Activated CD4-positive, alpha-beta T cell treated with anti-CD3 and anti-CD28 coated beads, Interleukin-2, amount 10 ng/mL, durations not matched to agents 7 days and 5 days (primary cell): ENCODE measurements at places on chromosomes 5 and 9. TPM values are rescaled to one million over a fixed set of nuclear protein-coding genes. Genes with fewer than 3 reads are reported as not detected.
A peak's percentile ranks its signal among the peaks of the same experiment; 100 is the strongest.

DNA sequence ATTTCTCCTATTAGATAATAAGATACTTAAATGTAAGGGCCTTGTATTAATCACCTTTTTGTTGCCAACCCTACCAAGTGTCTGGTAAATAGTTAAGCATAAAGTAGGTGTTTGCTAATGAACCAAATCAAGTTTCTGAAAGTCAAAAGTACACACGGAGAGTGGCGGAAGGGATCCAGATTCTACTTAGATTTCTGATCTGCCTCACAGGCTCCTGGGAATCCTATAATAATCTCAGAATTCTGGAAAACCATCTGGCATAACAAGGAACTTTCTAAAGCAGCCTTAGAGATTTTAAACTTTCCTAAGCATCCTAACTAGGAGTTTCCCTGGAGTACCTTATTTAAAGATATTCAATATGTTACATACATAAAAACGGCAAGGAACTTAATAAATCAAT, 363.2 kb upstream of the SMC2 start:
- H3K27ac ChIP-seq = no peak overlapping the region
- no peaks in the 10 kb centered on the region for H3K36me3 ChIP-seq

GRCh38 chr9:110106661-110107060, 101.3 kb downstream of the C9orf152 start:
- no peak overlapping the region for H3K4me3 ChIP-seq
- peaks cover 17% of the 10 kb centered on the region for H3K4me1 ChIP-seq
- no peaks in the 10 kb centered on the region for H3K27me3 ChIP-seq

Gene PAEP
- total RNA-seq = not detected

- H3K4me3 ChIP-seq = no peak overlapping the region
- no peak overlapping the region for H3K27ac ChIP-seq
- DNase-seq = peak; percentile 8
Measured at GRCh38 chr9:72635197-72635596, 113.8 kb downstream of the TMC1 start.

DNA sequence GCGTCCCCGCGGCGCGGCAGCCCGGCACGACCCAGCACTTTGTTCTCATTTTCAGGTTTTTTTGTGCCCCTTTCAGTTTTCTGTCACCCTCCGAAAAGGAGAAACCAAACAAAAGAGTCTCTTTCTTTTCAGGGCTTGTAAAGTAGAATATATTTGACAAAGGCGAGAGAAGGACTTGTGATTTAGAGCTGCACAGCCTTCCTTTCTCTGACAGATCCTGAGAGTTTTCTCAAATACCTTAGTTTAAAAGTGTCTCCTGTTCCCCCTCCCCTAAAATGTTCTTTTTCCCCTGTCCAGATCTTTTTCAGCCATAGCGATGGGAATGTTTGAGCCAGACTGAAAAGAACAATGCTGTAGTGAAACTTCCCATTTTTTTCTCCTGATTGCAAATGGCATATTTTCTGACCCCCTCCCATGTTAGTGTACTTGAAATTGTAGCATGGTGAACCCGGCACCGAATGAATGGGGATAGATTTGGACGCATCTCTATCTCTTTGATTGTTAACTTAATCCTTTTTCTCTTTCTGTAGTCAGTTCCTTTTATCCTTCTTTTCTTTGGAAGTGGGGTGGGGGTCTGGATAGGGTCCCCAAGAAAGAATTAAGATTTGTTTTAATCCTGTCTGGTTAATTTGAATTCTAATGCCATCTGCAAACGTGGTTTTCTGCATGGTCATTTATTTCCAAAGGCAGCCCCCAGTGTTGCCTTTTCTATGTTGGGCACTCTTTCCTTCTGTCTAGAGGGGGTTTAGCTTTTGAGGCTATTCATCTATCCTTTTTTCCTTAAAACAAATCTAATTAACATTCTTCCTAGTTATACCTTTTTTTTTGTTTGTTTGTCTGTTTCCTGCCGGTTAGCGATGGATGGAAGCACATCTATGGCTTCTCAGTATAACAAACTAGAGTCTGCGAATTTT, 2.2 kb downstream of the ZSWIM6 start:
- peaks cover 21% of the 10 kb centered on the region for H3K4me1 ChIP-seq
- peak overlapping the region; percentile 70 for H3K4me3 ChIP-seq
- peaks cover 7% of the 10 kb centered on the region for H3K36me3 ChIP-seq
- no peak overlapping the region for H3K27ac ChIP-seq
- no peak for DNase-seq
- H3K27me3 ChIP-seq = peaks cover 31% of the 10 kb centered on the region

- no peak for DNase-seq
- H3K4me3 ChIP-seq = no peak overlapping the region
- H3K36me3 ChIP-seq = peaks cover 4% of the 10 kb centered on the region
- H3K27ac ChIP-seq = no peak overlapping the region
- no peaks in the 10 kb centered on the region for H3K27me3 ChIP-seq
- no peaks in the 10 kb centered on the region for H3K4me1 ChIP-seq
Measured at GRCh38 chr5:74526111-74526510, 114.4 kb downstream of the ENC1 start.

GRCh38 chr5:167413506-167413905, 877.9 kb upstream of the WWC1 start:
- no peak overlapping the region for H3K27ac ChIP-seq
- no peak overlapping the region for H3K4me3 ChIP-seq
- no peaks in the 10 kb centered on the region for H3K27me3 ChIP-seq
- DNase-seq = no peak

DNA sequence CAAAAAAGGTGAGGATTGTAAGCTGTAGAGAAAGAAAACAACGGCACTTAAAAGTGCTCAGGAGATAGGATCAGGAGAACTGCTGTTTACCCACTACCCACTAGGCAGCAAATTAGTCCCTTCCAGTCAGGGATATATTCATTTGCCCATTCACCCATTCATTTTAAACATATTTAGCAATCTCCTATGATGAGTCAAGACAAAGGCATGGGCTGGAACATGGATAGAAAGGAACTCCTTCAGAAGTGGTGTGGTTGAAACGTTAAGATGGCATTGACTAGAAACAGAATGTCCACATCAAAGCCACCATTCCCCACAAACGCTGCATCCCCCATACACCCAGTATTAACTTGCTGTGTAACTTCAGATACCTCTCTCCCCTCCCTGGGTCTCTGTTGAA, 225.7 kb downstream of the ASTN2 start:
- no peak for DNase-seq
- H3K27ac ChIP-seq = no peak overlapping the region
- H3K36me3 ChIP-seq = no peaks in the 10 kb centered on the region
- no peaks in the 10 kb centered on the region for H3K27me3 ChIP-seq
- H3K4me3 ChIP-seq = no peak overlapping the region

Gene FOXD4
- 0.71 TPM for total RNA-seq

Gene SLC36A2
- total RNA-seq = not detected

DNA sequence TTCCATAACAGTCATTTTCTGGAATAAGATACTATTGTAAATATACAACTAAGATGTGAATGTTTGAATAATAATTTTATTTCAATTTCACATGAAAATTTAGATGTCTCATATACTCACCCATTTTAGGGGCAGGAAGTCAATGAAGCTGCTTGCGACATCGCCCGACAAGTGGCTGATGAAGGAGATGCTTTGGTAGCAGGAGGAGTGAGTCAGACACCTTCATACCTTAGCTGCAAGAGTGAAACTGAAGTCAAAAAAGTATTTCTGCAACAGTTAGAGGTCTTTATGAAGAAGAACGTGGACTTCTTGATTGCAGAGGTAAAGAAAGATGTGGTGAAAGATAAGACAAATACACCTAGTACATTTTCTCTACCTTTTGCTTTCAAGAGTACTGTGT, 8.6 kb downstream of the BHMT start:
- H3K36me3 ChIP-seq = no peaks in the 10 kb centered on the region
- peaks cover 15% of the 10 kb centered on the region for H3K27me3 ChIP-seq
- H3K27ac ChIP-seq = no peak overlapping the region
- no peak overlapping the region for H3K4me3 ChIP-seq

- no peak for DNase-seq
- no peak overlapping the region for H3K4me3 ChIP-seq
- no peaks in the 10 kb centered on the region for H3K36me3 ChIP-seq
- H3K27me3 ChIP-seq = no peaks in the 10 kb centered on the region
- no peaks in the 10 kb centered on the region for H3K4me1 ChIP-seq
- no peak overlapping the region for H3K27ac ChIP-seq
Measured at GRCh38 chr5:125775896-125776295, 647.3 kb upstream of the GRAMD2B start.

DNA sequence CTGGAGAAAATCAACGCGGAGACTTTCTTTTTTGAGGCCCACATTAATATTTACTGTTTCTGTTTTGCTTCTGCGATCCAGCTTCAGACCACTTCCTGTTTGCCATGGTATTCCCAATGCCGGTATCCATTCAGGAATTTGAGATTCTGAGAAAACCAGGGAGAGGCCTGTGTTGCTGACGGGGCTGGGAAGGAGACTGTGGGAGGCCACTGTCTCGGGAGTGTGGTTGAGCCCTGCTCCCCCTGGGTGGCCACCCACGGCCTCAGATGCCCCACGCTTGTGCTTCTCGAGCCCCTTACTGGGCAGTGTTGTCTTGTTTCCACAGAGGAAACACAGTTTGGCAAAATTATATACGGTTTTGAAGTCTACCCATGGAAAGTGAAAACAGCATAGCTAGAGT, 403.6 kb upstream of the IRX2 start:
- H3K27me3 ChIP-seq = no peaks in the 10 kb centered on the region
- no peak overlapping the region for H3K4me3 ChIP-seq
- H3K4me1 ChIP-seq = no peaks in the 10 kb centered on the region
- no peak for DNase-seq

DNA sequence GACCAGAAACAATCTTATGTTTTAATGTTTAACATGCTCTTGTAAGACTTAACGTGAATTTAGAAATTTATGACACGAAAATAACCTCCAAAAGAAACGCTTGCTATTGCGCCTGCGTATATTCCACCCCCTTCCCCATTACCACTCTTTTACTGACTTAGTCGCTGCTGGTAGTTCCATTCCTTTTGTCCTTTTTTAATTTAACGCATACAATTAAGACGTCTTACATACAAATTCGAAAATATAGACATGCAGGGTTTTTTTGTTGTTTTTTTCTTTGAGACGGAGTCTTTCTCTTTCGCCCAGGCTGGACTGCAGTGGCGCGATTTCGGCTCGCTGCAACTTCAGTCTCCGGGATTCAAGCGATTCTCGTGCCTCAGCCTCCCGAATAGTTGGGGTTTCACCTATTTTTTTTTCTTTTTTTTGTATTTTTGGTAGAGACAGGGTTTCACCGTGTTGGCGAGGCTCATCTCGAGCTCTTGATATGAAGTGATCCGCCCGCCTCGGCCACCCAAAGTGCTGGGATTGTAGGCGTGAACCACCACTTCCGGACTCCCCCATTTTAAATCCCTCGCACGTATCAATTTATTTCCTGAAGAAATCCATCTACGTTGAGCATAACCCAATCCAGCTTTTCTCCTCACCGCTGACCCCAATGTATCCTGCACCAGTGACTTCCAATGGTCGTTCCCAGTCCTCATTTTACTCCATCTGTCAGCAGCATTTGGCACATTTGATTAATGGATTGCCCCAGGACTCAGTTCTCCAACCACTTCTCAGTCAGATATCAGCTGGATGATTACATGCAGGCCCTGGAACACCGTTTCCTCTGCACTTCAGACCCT, 684 bp upstream of the MED7 start:
- DNase-seq = peak; percentile 42
- H3K36me3 ChIP-seq = peaks cover 33% of the 10 kb centered on the region
- H3K27ac ChIP-seq = peak overlapping the region; percentile 98
- H3K4me3 ChIP-seq = peak overlapping the region; percentile 82
- H3K27me3 ChIP-seq = no peaks in the 10 kb centered on the region
- peaks cover 45% of the 10 kb centered on the region for H3K4me1 ChIP-seq

DNA sequence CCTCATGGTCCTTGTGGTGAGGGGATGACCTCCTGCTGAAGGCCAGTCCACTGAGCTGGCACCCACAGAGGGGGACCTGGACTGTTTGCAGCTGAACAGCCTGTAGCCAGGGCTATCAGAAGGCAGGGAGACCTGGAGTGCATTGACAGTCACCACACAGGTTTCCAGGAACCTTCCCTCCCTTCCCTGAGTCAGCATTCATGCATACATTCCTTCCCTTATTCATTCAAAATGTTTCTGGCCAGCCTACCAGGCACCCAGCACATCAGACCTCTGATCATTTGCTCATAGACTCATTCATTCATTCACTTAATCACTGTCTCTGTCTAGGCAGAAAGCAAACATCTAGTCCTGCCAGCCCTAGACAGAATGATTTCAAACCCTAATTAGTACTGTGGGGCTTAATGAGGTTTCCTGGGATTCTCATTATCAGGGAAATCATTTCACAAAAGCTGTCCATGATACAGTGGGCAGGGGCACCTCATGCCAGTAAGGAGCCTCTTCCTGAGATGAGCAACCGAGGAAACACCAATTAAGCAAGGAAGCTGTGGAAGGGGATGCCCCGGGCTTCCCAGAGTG, 110.1 kb upstream of the PPP1R26 start:
- H3K27me3 ChIP-seq = no peaks in the 10 kb centered on the region
- H3K36me3 ChIP-seq = no peaks in the 10 kb centered on the region
- no peak overlapping the region for H3K4me3 ChIP-seq
- H3K4me1 ChIP-seq = no peaks in the 10 kb centered on the region

Gene ANKRD18B
- 0.97 TPM for total RNA-seq

Gene SLC27A6
- total RNA-seq = not detected

Gene CCNO
- not detected for total RNA-seq

Gene SURF2
- total RNA-seq = 16.0 TPM

DNA sequence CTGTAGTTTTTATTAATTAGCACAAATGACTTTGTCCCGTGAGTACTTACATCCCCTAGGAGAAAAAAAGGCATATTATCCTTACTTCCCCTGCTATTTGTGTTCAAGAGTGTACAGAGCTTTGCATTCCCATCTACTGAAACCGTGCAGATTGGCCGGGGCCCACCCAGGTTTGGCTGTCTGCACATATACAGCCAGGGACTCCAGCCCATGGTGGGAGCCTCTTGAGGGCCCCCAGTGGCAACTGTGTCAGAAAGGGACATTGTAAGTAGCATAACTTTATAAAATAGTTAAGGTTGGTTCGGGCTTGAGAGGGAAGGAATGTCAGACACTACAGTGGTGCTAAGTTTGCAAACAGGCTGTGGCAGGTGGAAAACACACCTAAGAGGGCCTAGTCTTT, 24.7 kb downstream of the PHF2 start:
- peaks cover 9% of the 10 kb centered on the region for H3K36me3 ChIP-seq
- peaks cover 48% of the 10 kb centered on the region for H3K4me1 ChIP-seq
- no peak overlapping the region for H3K4me3 ChIP-seq
- no peak for DNase-seq
